ENCODE measurements at places on chromosomes 6 and 20. TPM values are rescaled to one million over a fixed set of nuclear protein-coding genes. Genes with fewer than 3 reads are reported as not detected.

DNA sequence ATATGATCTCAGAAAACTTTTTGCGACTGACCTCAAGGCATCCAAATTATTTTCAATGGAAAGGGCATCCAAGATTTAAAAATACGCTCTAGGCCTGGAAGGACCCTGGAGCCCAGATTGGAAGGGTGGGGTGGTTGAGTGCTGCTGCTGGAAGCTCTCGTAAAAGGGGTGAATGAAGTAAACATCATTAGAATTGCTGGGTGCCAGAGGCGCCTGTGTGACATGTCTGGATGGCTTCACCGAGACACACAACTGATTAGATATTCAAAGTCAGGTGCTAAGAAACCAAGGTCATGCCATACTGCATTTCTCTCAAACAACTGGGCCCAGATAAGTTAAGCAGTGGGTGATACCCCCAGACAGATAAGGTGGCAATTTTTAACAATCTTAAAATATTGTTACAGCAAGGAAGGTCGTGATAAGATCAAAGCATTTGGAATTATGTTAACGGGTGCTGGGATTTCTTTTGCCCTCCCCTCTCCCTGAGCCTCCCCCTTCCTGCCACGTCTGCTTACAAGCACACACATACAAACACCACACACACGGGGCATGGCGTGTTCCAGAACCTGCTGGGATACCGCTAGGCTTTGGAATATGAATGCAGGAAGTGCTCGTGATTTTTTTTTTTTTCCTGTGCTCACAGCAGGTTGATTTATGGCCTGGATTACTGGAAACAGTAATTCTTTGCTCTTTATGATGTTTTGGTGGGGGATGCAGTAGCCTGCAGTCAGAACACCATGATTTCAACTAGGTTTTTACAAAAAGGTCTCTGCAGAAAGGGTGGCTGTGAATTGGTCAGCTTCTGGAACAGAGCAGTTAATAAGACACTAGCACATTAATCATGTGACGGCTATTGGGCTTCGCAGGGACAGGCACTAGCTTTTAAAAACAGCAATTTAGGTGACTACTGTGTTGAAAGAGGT, 551.2 kb downstream of the QKI start:
- H3K4me1 ChIP-seq, result no peaks in the 10 kb centered on the region
- no peak for DNase-seq
- no peak overlapping the region for H3K27ac ChIP-seq
- H3K27me3 ChIP-seq, result no peaks in the 10 kb centered on the region
- H3K4me3 ChIP-seq, result no peak overlapping the region

The TPMT gene
- 24.5 TPM for polyA plus RNA-seq

DNA sequence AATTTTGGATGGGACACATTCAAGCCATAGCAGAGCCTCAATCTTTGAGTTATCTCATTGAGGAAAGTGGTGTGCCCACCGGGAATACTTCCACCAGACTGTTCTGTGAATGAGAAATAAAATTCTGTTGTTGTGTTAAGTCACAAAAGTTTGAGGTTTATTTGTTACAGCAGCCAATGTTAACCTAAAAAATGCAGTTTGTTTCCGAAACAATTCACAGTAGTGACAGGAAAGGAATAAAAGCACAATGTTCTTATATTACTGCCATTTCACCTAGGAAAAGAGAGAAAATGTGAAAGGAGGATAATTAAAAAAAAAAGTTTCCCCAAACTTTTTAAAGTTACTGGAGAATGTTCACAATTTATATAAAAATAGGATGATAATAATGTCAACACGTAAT, 344.6 kb downstream of the CD83 start:
- no peaks in the 10 kb centered on the region for H3K36me3 ChIP-seq
- H3K4me3 ChIP-seq, result no peak overlapping the region
- no peaks in the 10 kb centered on the region for H3K27me3 ChIP-seq
- no peak for DNase-seq
- no peak overlapping the region for H3K27ac ChIP-seq
- no peaks in the 10 kb centered on the region for H3K4me1 ChIP-seq

DNA sequence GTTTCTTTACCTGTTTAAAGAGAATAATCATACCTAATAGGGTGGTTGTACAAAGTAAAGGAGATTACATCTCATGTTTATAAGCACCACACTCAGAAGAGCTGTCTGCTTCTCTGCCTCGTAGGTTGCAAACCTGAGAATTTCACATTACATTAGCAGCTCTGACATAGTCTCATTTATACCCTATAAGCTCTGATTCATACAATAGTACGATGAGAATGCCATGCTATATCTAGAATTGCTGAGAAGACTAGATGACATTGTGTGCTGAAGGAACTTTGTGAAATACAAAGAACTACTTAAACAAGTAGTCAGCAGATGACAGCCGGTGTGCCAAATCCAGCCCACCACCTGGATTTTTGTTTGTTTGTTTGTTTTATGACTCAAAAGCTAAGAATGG, 121.2 kb downstream of the ADAT2 start:
- H3K27ac ChIP-seq, result no peak overlapping the region
- H3K36me3 ChIP-seq, result peaks cover 7% of the 10 kb centered on the region
- H3K4me1 ChIP-seq, result no peaks in the 10 kb centered on the region

DNA sequence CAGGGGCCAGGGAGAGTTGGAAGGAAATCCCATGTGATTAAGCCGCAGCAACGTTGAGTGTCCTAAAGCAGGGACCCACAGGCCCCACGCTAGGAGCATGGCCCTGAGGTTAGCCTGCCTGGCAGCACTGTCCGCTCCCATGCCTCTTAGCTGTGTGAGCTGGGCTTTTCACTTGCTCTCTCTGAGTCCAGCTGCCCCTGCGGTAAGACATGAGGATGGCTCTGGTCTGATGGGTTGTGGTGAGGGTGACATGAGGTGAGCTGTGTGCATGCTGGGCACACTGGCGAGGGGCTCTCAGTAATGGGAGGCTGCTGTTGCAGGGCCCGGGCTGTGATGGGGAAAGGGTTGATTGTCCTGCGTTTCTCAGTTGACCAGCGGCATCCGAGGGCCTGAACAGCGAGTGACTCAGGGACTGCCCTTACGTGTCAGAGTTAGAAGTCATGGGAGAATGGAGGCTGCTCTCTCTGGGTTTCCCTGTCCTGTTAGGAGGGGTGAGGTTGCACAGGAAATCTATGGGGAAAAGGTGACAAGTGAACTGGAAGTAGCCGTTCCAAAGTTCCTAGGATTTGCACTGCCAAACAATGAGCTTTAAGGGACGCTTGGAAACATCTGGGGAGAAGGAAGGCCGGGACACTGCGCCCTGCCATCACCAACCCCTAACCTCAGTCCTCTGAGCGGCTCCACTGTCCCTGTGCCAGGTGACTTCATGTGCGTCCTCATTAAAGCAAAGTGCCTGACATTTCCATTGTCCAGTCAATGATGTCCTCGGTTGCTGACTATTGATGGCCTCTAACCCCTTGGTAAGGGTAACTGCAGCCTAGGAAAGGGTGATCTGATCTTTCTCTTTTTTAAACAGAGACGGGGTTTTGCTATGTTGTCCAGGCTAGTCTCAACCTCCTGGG, 51.3 kb downstream of the ADNP start:
- no peak overlapping the region for H3K27ac ChIP-seq
- H3K27me3 ChIP-seq, result no peaks in the 10 kb centered on the region
- no peak for DNase-seq
- no peaks in the 10 kb centered on the region for H3K36me3 ChIP-seq

DNA sequence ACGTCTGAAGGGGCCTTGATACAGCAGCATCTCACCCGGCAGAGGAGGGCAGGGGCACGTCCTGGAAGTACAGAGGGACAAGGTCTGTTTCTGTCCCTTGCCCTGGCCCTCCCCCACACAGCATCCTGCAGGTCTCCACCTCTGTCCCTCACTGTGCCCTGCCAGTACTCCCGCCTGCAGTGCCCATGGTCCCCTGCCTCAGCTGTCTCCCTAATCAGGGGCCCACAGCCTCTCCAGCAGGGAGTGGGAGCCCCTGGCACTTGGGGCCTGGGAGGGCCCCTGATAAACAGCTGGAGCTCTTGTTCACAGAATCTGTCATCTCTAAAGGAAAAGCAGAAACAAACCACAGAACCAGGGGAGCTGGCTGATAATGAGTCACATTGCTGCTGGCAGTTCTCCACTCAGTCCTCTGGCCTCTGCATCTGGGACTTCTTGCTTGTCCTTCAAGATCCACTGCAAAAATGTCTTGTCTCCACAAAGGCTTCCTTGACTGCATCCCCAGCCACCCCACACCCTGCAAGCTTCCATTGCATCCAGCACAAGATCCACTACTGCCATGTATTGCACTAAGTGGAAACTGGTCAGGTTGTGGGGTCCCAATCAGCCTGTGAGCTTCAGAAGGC, 33.2 kb upstream of the TAF8 start:
- H3K36me3 ChIP-seq, result no peaks in the 10 kb centered on the region
- no peak overlapping the region for H3K4me3 ChIP-seq
- H3K27ac ChIP-seq, result no peak overlapping the region
- no peaks in the 10 kb centered on the region for H3K27me3 ChIP-seq
- H3K4me1 ChIP-seq, result no peaks in the 10 kb centered on the region
- DNase-seq, result no peak

DNA sequence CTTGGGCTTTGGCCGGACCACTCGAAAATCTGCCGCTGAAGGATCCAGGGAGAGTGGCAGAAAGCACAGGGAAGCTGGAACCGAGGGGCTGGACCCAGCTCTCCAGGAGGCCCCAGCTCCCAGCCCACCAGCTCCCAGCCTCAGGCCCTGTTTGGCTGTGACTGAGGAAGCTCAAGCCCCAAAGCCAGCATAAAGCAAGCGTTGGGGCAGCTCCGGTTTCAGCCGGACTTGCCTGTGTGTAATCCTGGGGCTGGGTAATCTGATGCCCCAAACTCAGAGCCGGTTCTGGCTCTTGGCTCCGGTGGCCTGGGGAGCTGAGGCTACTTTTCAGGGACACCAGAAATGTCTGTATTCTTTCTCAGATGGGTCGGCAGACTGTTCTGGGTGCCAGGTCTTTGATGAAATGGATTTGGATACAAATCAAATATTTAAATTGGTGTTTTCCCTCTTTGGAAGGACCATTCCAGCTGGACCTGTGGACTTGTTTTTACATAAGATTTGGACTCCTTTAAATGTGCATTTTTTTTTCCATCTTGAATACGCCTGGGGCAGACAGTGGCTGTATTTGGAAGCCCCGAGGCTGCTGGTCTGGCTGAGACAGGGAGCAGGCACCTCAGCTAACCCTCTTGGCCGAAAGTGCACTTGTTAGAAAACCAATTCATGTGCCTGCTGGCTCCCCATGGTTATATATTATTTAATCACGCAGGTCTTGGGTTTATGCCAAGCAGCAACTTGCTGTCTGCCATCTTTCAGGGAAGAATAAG, 29.7 kb downstream of the RPP40 start:
- no peak overlapping the region for H3K4me3 ChIP-seq
- H3K36me3 ChIP-seq, result no peaks in the 10 kb centered on the region
- H3K27me3 ChIP-seq, result no peaks in the 10 kb centered on the region
- DNase-seq, result no peak
- H3K4me1 ChIP-seq, result no peaks in the 10 kb centered on the region

The BMP6 gene
- 1.4 TPM for polyA plus RNA-seq

The DUSP15 gene
- polyA plus RNA-seq, result not detected

DNA sequence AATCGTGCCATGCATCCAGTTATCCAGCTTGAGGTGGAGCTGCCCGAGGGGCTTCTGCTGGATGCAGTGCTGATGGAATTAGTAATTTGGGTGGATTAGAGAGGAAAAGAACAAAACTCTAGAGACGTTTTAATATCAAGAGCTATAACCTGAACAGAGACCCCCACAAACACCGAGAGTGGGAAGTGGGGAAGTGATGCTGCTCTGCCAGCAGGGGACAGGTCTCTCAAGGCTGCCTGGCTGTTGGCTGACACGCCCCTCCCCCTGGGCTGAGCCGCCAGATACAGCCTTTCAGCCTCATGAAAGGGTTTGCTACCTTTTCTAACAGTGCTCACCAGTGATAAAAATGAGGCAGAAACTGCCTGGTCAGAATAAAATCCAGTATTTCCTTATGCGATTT, 9.6 kb downstream of the LEMD2 start:
- no peak overlapping the region for H3K27ac ChIP-seq
- no peaks in the 10 kb centered on the region for H3K4me1 ChIP-seq
- H3K27me3 ChIP-seq, result no peaks in the 10 kb centered on the region
- H3K4me3 ChIP-seq, result no peak overlapping the region

GRCh38 chr6:75997696-75998095, 74.8 kb downstream of the IMPG1 start:
- H3K4me1 ChIP-seq, result no peaks in the 10 kb centered on the region
- DNase-seq, result no peak
- H3K27ac ChIP-seq, result no peak overlapping the region
- no peaks in the 10 kb centered on the region for H3K36me3 ChIP-seq

The GMNN gene
- 33.1 TPM for polyA plus RNA-seq

DNA sequence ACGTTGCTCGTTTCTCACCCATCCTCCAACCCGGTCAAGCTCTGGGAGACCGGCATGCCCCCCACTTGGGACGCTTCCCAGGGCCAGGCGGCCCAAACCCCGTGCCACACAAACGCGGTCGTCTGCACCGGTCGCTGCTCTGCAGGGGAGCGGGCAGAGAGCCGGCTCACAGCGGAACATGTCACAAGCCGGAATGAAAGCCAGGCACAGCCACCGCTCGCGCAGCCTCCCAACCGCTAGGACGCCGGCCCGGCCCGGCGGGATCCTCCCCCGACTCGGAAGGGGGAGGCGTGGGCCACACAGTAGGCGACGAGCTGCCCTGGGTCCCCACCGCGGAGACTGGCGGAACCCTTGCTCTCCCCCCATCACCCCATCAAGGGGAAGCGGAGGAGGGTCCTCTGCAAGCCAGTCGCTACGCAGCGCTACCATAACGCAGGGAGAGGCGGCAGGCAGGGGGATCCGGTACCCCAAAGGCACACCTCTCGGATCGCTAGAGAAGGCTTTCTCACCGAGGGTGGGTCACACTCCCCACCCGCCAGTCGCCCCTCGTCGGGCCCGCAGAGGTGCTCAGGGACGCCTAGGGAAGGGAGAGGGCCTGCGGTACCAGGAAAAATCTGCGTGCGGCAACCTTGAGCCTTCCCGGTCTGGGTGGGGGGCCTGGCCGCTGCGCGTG, 768.4 kb upstream of the DEFB115 start:
- H3K4me1 ChIP-seq, result no peaks in the 10 kb centered on the region
- no peaks in the 10 kb centered on the region for H3K36me3 ChIP-seq
- no peak overlapping the region for H3K4me3 ChIP-seq
- H3K27ac ChIP-seq, result no peak overlapping the region

DNA sequence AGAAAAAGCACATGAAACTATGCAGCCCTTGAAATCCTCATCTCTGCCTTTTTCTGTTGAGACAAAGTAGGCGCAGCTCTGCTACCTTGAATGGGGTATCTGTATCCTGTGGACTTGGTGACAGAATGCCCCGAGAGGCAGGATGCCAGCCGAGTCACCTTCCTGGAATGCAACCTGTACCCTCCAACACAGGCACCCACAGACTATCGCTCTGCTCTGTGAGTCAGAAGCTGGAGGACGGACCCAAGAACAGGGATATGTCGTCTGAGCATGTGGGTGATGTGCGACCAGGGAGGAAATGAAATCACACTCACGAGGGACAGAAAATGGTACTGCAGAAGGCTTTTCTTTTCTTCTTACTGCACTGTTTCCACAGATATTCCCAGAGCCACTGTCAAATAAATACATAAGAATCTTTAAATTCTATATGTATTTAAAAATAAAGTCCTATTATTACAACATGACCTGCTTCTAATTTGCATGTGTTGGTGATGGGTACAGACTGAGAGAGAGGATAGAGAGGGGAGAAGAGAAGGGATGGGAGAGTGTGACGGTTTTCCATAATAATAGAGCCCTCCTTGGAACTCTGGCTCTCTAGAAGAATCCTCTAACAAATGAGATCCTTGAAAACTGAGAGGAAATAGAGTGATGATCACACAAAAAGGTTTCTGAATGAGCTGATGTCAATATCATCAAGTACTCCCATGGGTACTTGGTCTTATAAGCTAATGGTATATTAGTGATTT, 308.1 kb downstream of the FOXC1 start:
- H3K27me3 ChIP-seq, result no peaks in the 10 kb centered on the region
- H3K36me3 ChIP-seq, result peaks cover 2% of the 10 kb centered on the region
- no peaks in the 10 kb centered on the region for H3K4me1 ChIP-seq
- DNase-seq, result peak; percentile 31
